Colonic mucosa (tissue), 4 donors: ENCODE measurements at places on chromosomes 7 and 10. TPM values are rescaled to one million over a fixed set of nuclear protein-coding genes. Genes with fewer than 3 reads are reported as not detected.

DNA sequence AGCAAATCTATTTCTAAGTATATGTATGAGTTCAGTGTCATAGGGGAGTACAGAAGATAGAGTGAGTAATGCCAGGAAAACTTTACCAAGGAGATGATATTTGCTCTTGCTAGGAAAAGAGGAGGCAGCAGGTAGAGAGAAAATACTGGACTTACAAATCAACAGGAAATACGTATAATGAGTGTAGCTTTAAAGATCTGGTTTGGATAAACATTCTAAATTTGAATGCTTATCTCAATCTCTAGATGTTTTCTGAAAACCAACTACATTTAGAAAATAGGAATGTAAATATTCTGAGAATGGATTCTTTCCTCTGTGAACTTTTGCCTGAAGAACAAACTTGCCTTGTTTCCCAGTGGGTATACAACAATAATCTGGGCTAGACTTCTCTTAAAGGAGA lies 46.9 kb upstream of the GNAI1 start:
- DNase-seq: no peak
- no peak overlapping the region for H3K4me3 ChIP-seq
- H3K27ac ChIP-seq: peak overlapping the region; percentile 22
- H3K4me1 ChIP-seq: peaks cover 4% of the 10 kb centered on the region
- no peaks in the 10 kb centered on the region for H3K27me3 ChIP-seq

DNA sequence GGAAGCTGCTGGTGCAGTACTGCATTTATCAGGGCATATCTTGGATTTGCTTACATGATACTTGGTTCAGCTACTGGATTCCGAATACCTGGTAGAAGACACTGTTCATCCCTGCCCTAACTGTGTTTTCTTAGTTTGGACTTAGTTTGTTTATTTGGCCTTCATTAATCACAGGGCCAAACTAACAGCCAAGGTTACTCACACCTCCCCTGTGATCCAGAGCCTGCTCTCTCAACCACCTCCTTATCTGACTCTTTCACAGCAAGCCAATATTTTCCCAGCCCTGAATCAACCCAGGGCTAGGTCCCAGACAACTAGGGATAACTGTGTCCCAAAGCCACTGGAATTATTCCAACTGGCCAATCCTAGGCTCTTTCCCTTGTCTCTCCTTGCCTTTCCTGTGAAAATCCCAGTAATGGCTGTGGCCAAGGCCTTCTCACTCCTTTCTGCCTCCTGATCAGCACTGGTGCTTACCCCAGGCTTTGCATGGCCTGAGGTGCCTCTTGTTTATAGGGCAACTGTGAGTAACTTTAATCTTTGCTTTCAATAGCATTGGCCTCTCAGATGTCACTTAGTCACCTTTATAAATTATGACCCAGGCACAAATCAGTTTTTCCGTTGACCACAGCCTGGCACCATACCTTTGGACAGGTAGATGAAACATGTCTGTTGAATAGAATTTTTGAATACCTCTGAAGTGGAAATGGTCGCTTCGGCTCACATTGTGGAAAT lies 9.3 kb upstream of the JCAD start:
- H3K27me3 ChIP-seq: no peaks in the 10 kb centered on the region
- H3K4me1 ChIP-seq: no peaks in the 10 kb centered on the region
- H3K4me3 ChIP-seq: no peak overlapping the region
- H3K36me3 ChIP-seq: no peaks in the 10 kb centered on the region

- no peak overlapping the region for H3K27ac ChIP-seq
- H3K4me3 ChIP-seq: no peak overlapping the region
- peaks cover 36% of the 10 kb centered on the region for H3K4me1 ChIP-seq
- DNase-seq: no peak
These were observed 2.2 kb upstream of the UFSP1 start for GRCh38 chr7:100891568-100892247.

DNA sequence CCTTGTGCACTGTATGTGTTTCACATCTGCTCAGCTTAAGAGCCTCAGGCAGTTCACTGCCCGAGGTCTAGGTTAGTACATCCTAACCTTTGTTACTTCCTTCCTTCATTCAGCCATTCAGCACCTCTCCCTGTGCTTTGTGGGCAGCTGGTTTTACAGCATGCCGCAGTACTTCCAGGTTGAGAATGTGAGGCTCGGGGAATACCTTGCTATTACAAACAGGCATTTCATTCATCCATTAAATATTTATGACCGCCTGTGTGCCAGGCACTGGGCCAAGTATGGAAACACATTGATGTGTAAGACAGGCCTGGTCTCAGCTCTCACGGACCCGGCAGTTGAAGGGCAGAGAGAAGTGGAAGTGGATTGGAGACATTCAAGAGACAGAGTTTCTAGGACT lies 82.4 kb downstream of the SHH start:
- H3K27ac ChIP-seq: no peak overlapping the region
- no peaks in the 10 kb centered on the region for H3K4me1 ChIP-seq
- no peak overlapping the region for H3K4me3 ChIP-seq
- H3K36me3 ChIP-seq: no peaks in the 10 kb centered on the region

DNA sequence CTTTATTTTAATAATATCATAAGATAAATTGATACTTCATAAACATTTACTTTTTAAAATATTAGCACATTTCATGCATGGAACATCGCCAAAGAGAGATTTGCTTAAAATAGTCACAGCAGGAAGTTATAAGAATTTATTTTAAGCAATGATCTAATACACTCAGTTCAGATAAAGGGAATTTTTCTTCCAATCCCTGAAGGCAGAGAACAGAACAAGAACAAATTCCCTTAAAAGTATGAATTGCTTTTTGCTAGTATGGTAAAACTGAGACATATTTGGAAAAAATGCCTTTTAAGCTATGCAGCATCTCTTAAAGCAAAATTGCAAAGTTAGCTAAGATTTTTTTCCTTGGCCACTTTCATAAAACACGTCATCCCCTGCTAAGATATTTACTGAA lies 91.0 kb downstream of the SEMA3D start:
- DNase-seq: no peak
- H3K36me3 ChIP-seq: no peaks in the 10 kb centered on the region
- no peak overlapping the region for H3K4me3 ChIP-seq
- H3K27me3 ChIP-seq: no peaks in the 10 kb centered on the region
- H3K4me1 ChIP-seq: no peaks in the 10 kb centered on the region

- no peak overlapping the region for H3K4me3 ChIP-seq
- no peaks in the 10 kb centered on the region for H3K27me3 ChIP-seq
- no peak overlapping the region for H3K27ac ChIP-seq
- no peaks in the 10 kb centered on the region for H3K36me3 ChIP-seq
These were observed 277.0 kb downstream of the WDR11 start for GRCh38 chr10:121128164-121128563.

Gene MYH16
- not detected for total RNA-seq

Gene GATA3
- total RNA-seq: 0.48 TPM

Gene PHF14
- 25.8 TPM for total RNA-seq

Gene LRMDA
- total RNA-seq: 2.5 TPM
